ENCODE measurements at places on chromosomes 5 and 9.

- no peak for DNase-seq
Observed at GRCh38 chr9:84371737-84372136, 31.2 kb upstream of the SLC28A3 start.

GRCh38 chr5:32850817-32851496, 139.8 kb downstream of the NPR3 start:
- no peak for DNase-seq

- DNase-seq: no peak
Observed at GRCh38 chr5:34498572-34498971, 157.6 kb upstream of the RAI14 start.

GRCh38 chr5:155954701-155955445, 372.1 kb upstream of the SGCD start:
- DNase-seq: no peak

GRCh38 chr5:66529182-66529581, 67.0 kb upstream of the MAST4 start:
- DNase-seq: no peak

DNA sequence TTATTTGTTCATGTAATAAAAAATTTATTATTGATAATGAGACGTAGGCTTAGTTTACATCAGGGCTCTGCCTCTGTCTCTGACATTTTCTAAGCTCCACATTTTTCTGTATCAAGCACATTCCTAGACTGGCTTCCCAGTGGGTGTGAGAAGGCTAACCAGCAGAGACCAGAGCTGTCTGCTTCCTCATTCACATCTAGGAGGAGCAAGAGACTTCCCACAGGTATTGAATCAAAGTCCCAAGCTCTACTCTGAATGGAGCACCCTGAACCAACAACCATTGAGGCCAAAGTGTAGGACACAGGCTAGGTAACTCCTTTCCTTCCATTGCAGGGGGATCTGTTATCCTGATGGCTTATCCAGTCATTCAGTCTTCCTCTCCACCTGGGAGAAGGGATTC, 72.4 kb downstream of the PARP8 start:
- DNase-seq: no peak

GRCh38 chr5:36908544-36909260, 32.1 kb downstream of the NIPBL start:
- DNase-seq: no peak

- no peak for DNase-seq
Observed at GRCh38 chr9:85941622-85941940, 635 bp downstream of the NAA35 start.

DNA sequence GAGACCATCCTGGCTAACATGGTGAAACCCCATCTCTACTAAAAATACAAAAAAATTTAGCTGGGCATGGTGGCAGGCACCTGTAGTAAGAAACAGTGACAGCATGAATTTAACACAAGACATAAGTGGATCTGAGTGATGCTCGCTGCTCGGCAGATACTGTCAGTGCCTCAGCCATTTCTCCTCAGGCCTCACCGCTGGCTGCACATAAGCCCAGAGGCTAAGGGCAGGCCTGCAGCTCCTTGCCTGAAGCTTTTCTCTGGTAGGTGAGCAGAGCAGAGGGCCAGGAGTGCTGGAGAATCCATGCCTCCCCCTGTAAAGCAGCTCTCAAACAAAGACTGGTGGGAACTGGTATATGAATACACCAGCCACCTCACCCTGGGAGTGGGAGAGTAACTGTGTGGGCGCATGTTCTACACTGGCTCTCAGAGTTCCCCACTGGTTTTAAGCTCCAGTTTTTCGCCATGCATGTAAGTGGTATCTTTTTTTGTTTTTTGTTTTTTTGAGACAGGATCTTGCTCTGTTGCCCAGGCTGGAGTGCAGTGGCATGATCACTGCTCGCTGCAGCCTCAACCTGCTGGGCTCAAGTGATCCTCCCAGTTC, 10.3 kb upstream of the CD72 start:
- no peak for DNase-seq

DNA sequence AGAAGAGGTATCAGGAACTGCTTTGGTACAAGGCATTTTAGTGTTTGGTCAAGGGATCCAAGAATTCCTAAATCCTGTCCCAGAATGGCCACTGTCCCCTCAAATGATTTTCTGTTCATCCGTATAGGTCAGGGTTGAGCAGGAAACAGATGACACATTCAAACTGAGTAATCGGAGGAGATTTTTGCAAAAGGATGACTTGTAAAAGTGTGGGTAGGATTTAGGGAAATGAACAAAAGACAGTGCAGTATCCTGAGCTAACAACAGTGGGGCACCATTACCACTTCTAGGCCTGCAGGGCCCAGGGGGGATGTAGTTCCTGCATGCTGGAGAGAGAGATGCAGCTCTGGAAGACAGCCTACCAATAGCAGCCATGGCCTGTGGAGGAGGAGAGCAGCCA, 290.1 kb downstream of the ZSWIM6 start:
- DNase-seq: no peak

DNA sequence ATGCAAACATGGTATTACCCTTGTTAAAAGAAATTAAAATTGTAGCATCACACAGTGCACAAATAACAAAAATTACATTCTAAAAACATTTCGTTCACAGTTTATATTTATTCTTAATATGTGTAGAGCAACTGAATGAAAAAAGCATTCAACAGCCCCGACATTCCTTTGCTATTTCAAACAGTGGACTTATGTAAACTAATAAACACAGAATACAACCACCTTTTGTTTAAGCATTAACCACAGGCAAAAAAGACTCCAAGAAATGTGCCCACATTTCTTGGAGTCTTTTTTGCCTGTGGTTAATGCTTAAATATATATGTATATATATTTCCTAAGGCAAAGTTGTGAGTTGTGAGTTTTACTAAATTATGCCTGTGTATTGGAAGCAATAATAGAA, 532.5 kb upstream of the DAP start:
- DNase-seq: no peak

DNA sequence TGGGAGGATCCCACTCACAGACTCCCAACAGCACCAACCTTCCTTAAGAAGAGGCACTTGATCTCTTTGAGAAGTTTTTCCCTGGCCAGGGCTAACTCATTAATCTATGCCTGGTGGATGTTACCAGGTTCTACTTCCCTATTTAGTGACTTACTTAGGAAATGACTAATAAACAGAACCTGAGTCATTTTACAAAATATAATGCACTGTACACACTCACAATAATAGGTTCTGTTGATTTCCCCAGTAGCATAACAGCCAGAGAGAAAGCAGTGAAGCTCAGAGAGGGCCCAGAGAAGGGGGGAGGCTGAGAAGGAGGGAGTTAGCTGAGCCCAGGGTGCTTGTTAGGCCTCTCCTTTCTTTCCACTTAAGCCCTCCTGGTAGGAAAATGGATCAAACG, 27.1 kb downstream of the FRMD3 start:
- no peak for DNase-seq

- no peak for DNase-seq
Observed at GRCh38 chr5:171707442-171707792, 78.2 kb upstream of the SMIM23 start.

DNA sequence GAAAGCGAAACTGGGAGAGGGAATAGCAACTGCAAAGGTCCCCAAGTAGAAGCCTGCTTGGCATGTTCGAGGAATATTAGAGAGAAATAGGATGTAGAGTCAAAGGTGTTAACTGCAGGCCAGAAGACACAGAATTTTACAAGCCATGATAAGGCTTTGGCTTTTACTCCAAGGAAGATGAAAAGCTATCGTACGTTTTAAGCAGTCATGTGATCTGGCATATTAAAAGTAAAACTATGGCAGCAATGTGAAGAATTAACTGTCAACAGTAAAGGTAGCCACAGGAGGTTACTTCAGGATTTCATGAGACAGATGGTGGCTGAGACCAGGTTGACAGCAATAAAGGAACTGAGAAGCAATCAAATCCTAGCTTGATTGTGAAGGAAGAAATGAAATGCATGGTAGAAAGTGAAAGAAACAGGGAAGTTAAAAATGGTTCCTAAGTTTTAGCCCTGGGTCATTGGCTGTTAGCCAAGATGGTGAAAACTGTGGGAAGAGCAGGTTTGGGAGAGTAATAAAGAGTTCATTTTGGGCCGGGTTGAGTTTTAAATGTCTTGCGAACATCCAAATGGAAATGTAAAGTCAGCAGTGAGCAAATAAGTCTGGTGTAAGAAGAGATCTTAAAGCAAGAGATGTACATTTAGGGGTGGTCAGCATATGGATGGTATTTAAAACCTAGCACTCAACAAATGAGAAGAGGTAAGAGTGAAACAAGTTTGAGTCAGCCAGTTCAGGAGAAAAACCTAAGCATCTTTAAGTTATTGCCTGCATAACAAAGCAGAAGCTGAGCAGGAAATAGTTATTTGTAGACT, 20.3 kb upstream of the TTC33 start:
- no peak for DNase-seq

DNA sequence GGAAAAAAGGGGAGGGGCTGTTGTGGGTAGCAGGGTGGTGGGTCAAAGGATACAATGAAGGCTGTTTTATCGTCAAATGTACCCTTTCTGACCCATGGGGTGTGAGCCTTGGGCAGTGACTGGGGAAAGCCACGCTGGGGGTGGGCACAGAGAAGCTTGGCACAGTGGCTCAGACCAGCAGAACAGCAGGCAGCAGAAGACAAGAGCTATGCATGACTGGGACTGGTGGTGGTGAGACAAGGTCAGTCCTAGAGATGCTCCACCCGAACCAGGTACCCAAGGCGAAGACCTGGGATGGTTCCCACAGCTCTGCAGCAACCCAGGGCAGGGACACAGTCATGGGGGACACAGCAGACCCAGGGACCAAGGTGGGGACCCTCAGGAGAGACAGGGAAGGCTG, 38.3 kb downstream of the BICD2 start:
- DNase-seq: no peak

- DNase-seq: no peak
Observed at GRCh38 chr5:17302106-17302505, 84.7 kb downstream of the BASP1 start.

- no peak for DNase-seq
Observed at GRCh38 chr9:70427161-70427945, 12.9 kb upstream of the KLF9 start.

DNA sequence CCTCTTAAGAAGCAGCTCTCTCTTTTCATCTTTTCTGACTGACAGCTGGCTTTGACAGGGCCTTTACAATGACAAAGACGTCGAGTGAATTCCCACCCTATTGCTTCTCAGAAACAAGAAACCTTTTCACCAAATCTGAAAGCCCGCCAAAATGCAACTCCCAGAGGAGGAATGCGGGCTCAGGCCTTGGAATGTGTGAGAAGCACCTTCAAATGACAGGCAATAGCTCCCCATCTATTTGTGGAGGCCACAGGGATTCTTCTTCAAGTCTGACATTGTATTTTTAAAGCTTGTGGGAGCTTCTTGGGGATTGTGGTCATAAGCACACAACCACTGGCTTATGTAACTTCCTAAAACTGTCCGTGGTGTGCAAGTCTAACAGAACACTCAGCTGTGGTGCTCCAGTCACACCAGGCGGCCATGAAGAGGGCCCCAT, 72.7 kb downstream of the DPYSL3 start:
- DNase-seq: no peak

DNA sequence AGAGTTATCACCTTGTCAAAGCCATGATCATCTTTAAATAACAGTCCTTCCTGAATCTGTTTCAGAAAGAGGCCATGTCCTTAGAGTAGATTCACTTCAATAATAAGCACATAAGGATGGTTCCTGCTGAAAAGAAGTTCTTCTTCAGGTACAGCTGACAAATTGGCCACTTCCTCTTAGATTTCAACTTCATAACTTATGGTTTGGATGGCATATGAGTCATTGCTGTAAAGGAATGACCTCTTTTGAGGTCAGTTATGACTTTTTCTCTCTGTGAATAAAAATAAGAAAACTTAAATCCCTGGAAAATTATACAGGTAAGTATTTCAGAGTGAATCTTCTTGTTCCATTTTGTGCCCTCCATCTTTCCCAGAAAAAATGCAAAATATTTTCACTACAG, 555.3 kb upstream of the ZNF462 start:
- no peak for DNase-seq

DNA sequence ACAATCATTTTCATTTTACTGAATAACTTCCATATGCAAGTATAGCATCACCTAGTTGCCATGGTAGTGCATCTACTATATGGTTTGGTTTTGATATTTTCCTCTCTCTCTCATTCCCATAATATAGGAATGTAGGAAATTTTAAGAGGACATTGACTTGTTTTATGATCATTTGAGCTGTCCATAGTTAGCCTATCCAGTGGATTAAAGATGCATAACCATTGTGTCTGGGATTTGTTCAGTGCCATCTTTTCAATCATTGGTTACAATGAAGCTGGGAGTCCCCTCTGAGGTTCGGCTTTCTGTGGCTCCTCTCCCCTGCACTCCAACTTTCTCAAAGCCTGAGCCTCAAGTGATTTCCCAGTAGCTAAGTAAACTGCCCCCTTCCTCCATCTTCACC, 458.5 kb downstream of the RAB3C start:
- DNase-seq: no peak

DNA sequence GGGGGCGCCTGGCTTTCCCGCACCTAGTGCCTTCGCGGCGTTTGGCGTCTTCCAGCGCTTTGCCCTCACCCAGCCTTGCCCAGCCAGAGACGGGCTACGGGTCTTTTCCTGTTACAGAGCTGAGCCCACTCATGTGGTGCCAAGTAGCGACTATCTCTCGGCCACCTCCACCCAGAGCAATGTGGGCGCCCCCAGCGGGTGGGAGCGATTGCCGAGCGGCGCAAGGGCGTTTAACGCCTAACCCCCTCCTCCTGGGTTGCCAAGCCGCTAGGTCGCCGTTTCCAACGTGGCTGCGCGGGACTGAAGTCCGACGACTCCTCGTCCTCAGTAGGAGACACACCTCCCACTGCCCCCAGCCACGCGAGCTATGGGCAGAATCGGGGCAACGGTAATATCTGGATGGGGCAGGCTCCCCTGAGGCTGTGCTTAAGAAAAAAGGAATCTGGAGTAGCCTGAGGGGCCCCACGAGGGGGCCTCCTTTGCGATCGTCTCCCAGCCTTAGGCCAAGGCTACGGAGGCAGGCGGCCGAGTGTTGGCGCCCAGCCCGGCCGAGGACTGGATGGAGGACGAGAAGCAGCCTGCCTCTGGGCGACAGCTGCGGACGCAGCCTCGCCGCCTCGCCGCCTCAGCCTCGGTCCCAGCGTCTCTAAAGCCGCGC, 5.8 kb downstream of the TLX3 start:
- no peak for DNase-seq

GRCh38 chr5:89187268-89187667, 304.3 kb upstream of the MEF2C start:
- no peak for DNase-seq

DNA sequence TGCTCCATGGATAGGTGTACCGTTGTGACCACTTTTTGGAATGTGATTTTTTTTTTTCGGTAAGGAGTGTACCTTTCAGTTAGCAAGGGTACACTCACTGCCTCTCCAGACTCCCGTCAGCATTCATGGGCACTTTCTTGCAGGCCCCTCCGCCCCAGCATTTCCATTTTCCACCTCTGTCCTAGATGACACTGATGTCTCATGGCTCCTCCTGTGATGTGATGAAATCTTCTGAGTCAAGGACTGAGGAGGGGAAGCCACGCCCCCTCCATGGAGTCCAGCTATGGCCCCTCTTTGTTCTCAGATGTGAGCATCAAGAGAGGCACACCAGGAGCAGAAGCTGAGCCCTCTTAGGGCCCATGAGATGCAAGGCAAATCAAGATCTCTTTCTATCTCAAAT, 61.8 kb downstream of the CTSL start:
- DNase-seq: no peak
